CD4-positive, CD25-positive, alpha-beta regulatory T cell (primary cell): ENCODE measurements at places on chromosomes 3 and 15. TPM values are rescaled to one million over a fixed set of nuclear protein-coding genes. Genes with fewer than 3 reads are reported as not detected.
A peak's percentile ranks its signal among the peaks of the same experiment; 100 is the strongest.

The ITIH1 gene
- not detected for total RNA-seq

DNA sequence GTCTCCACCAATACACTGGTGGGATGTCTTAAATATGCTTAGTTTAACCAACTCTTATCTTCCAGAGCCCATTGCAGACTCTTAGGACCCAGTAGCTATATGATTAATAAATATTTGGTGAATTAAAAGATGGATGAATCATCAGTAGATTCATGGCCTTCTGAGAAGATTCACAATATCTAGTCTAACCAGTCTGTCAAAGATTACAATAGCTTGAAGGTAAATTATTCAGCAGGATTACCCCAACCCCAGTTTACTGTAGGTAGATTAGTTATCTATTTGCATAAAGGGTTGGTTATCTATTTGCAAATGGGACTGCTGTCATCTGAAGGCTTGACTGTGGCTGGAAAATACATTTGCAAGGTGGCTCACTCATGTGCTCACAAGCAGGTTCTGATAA is 239.4 kb upstream of the THRB start:
- no peak for DNase-seq
- no peak overlapping the region for H3K27ac ChIP-seq
- H3K4me1 ChIP-seq, result no peaks in the 10 kb centered on the region
- H3K36me3 ChIP-seq, result no peaks in the 10 kb centered on the region
- no peaks in the 10 kb centered on the region for H3K27me3 ChIP-seq

DNA sequence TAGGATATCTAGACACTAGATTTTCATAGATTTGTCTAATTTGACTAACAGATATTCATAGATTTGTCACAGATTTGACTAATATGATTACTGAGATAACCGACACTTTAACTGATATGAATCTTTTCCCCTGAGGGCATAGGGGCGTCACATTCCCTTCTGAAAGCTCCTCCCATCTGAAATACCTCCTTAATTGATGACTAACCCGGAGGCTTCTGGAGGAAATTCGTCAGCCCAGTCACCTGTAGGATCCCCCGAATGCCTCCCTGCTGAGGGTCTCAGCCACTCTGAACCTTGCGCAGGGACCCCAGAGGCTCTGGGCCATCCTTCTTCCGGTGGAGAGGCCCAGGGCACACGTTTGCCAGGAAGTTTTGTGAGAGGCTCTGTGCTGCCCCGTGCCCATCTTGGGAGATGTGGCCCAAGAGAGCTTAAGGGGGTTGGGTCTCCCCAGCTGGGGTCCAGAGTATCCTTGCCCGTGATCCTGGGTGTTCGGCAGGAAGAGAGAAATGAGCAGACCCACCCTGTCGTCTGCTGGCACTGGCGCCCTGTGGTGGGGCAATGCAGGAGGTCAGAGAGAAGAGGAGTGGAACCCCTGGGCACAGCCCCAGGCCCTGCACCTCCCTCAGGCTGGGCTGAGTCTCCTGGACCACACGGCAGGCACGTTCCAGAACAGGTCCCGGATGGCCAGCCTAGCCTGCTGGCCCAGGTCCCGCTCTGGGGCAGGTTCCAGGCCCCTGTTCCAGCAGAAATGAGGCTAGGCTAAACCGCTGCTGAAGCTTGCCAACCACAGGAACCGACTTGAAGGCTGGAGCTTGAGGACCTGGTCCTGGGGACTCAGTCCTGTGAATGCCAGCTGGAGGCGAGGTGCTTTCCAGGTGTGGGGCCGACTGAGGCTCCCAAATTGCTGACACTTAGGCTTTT is 1.7 kb downstream of the PLA2G4D start:
- no peak overlapping the region for H3K4me3 ChIP-seq
- no peak overlapping the region for H3K27ac ChIP-seq
- no peaks in the 10 kb centered on the region for H3K27me3 ChIP-seq
- no peak for DNase-seq
- no peaks in the 10 kb centered on the region for H3K4me1 ChIP-seq
- H3K36me3 ChIP-seq, result no peaks in the 10 kb centered on the region

DNA sequence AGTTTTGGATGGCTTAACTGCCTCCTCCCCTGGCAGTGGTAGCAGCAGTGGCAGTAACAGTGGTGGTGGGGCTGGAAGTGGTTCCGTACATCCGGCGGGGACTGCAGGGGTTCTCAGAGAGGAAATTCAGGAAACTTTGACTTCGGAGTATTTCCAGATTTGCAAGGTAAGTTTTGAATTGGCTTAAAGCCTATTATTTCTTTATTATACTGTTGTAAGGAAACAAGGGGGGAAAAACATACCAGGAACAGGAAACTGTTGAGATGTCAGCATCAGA is 1.5 kb downstream of the STXBP5L start:
- peaks cover 40% of the 10 kb centered on the region for H3K27me3 ChIP-seq
- peak; percentile 1 for DNase-seq
- H3K27ac ChIP-seq, result no peak overlapping the region
- no peak overlapping the region for H3K4me3 ChIP-seq

DNA sequence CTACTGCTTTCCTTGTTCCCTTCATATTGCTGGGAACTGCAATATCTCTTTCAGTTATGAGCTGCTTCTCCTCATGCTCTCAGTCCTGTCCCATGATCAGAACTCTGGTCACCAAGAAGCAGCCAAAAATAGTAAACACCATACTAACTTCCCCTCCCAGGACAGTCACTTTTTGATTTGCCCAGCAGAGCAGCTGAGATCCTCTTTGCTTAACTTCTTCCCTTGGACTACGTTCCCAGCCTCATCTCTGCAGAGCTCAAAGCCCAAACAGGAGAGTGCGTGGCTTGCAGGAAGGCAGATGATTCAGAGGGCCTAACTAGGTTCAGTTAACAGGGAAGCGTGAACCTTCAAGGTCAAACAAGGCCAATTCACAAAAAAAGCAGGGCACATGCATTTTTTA is 153.2 kb downstream of the CTNNB1 start:
- H3K27me3 ChIP-seq, result no peaks in the 10 kb centered on the region
- DNase-seq, result no peak
- H3K27ac ChIP-seq, result no peak overlapping the region
- no peaks in the 10 kb centered on the region for H3K36me3 ChIP-seq

- no peak overlapping the region for H3K27ac ChIP-seq
- no peaks in the 10 kb centered on the region for H3K27me3 ChIP-seq
- H3K4me3 ChIP-seq, result no peak overlapping the region
- H3K4me1 ChIP-seq, result peaks cover 4% of the 10 kb centered on the region
Observed at GRCh38 chr3:32257641-32258438, 19.4 kb downstream of the CMTM8 start.

- no peaks in the 10 kb centered on the region for H3K27me3 ChIP-seq
- H3K4me1 ChIP-seq, result no peaks in the 10 kb centered on the region
- DNase-seq, result no peak
- H3K27ac ChIP-seq, result no peak overlapping the region
- no peaks in the 10 kb centered on the region for H3K36me3 ChIP-seq
- no peak overlapping the region for H3K4me3 ChIP-seq
Observed at GRCh38 chr15:93451265-93451664, 362.3 kb upstream of the RGMA start.

The MITF gene
- total RNA-seq, result 0.44 TPM

The KNG1 gene
- not detected for total RNA-seq

DNA sequence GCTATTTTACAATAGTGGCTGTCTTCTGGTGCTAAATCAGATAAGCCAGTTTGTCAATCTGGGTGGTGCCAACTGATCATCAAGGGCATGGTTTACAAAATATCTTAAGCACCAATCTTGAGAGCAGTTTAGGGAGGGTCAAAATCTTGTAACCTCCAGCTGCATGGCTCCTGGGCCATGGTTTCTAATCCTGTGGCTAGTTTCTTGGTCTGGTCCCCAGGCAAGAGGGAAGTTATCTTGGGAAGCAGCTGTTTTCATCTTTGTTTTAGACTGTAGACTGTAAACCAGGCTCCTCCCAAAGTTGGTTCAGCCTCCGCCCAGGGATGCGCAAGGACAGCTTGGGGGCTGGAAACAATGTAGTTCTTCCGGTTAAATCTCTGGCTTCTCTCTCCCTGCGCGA is 166.8 kb downstream of the IL1RAP start:
- H3K27ac ChIP-seq, result no peak overlapping the region
- H3K27me3 ChIP-seq, result no peaks in the 10 kb centered on the region
- no peaks in the 10 kb centered on the region for H3K36me3 ChIP-seq
- no peaks in the 10 kb centered on the region for H3K4me1 ChIP-seq

The CCNB2 gene
- 1.8 TPM for total RNA-seq

The FAM174B gene
- 4.1 TPM for total RNA-seq

DNA sequence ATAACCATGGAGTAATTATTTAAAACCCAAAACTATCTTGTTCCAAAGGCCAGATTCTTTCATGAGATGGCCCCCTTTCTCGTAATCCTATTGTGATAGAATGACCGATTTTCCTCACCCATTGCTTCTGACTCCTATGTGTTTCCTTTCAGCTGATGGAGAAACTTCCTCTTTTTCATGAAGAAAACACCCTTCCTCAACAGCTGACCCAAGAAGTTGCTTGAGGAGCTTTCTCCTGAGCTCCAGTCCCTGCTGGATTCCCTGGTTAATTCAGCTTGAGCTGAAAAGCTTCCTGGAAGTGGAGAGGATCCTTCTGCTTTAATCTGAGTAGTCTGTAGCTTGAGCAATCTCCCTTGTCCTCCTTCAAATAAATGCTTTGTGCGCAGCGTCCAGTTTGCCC is 75.0 kb downstream of the BFSP2 start:
- peaks cover 47% of the 10 kb centered on the region for H3K4me1 ChIP-seq
- peak overlapping the region; percentile 69 for H3K4me3 ChIP-seq
- no peak for DNase-seq

The EFCC1 gene
- 0.15 TPM for total RNA-seq

The MORC1 gene
- total RNA-seq, result 0.12 TPM

- H3K4me3 ChIP-seq, result no peak overlapping the region
- DNase-seq, result no peak
- no peaks in the 10 kb centered on the region for H3K27me3 ChIP-seq
- no peak overlapping the region for H3K27ac ChIP-seq
Observed at GRCh38 chr3:108251844-108252243, 29.6 kb upstream of the IFT57 start.

GRCh38 chr3:43726521-43726920 is 35.8 kb downstream of the ABHD5 start:
- H3K27ac ChIP-seq, result no peak overlapping the region
- H3K27me3 ChIP-seq, result no peaks in the 10 kb centered on the region
- no peaks in the 10 kb centered on the region for H3K4me1 ChIP-seq
- no peaks in the 10 kb centered on the region for H3K36me3 ChIP-seq
- no peak overlapping the region for H3K4me3 ChIP-seq
- DNase-seq, result no peak

The DUOXA2 gene
- not detected for total RNA-seq

DNA sequence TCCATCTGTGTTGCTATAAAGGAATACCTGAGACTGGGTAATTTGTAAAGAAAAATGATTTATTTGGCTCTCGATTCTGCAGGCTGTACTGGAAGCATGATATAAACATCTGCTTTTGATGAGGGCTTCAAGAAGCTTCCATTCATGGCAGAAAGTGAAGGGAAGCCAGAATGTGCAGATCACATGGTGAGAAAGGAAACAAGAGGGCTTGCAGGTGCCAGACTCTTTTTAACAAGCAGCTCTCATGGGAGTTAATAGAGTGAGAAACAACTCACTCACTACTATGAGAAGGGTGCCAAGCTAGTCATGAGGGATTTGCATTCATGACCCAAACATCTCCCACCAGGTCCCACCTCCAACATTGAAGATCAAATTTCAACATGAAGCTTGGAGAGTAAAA is 247.2 kb downstream of the ZIC4 start:
- H3K36me3 ChIP-seq, result no peaks in the 10 kb centered on the region
- no peaks in the 10 kb centered on the region for H3K27me3 ChIP-seq
- no peak overlapping the region for H3K4me3 ChIP-seq
- DNase-seq, result no peak

DNA sequence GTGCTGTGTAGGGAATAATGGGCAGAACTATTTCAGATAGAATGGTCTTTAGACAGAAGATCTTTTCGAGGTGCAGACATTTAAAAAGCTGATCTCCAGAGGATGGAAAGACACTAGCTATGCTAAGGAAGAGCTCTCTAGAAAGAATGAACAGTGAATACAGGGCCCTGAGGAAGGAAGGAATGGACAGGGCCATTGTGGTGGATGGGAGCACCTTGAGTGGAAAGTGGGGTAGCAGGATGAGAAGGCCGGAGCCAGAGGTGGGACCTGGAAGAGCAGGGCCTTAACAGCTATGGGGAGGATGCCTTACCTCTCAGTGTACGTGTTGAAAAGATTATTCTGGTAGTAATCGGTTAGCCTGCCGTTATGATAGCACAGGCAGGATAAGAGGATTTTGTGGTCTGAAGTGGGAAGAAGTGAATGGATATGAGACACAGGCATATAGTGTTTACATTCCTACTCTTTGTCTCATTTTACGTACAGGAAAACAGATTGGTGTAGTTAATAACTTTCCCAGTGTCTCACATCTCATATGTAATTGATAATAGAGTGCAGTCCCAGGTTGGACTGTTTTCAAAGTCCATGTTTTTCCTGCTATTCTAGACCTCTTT is 172.4 kb downstream of the KLHL25 start:
- H3K27ac ChIP-seq, result no peak overlapping the region
- DNase-seq, result no peak
- no peak overlapping the region for H3K4me3 ChIP-seq

The TMCO5A gene
- not detected for total RNA-seq

The PPP1R14D gene
- total RNA-seq, result not detected

The FBXL22 gene
- total RNA-seq, result 1.7 TPM

DNA sequence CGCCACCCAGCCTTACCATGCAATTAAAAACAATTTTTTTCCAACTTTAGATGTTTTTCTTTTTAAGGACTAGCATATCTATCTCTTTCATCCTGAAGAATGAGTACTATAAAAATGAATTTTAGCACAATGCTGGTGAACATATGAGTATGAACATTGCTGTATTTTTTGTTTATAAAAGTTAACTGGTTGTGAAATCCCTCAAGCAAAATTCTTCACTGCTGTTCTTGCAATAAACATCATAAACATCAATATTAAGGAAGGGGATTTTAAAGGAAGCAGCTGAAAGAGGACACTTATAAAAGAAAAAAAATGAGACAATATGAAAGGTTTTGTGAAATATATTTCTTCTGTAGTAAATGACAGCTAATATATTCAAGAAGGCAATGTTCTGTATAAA is 3.0 kb downstream of the PLSCR4 start:
- peaks cover 2% of the 10 kb centered on the region for H3K27me3 ChIP-seq
- H3K27ac ChIP-seq, result no peak overlapping the region
- peaks cover 7% of the 10 kb centered on the region for H3K4me1 ChIP-seq
- DNase-seq, result no peak
- no peak overlapping the region for H3K4me3 ChIP-seq
- H3K36me3 ChIP-seq, result no peaks in the 10 kb centered on the region
